Germinal center (tissue), 1 donor: ENCODE measurements at places on chromosomes 3 and 15.

- DNase-seq = no peak
Observed at GRCh38 chr3:159989973-159990846, 1.6 kb downstream of the IL12A start.

DNA sequence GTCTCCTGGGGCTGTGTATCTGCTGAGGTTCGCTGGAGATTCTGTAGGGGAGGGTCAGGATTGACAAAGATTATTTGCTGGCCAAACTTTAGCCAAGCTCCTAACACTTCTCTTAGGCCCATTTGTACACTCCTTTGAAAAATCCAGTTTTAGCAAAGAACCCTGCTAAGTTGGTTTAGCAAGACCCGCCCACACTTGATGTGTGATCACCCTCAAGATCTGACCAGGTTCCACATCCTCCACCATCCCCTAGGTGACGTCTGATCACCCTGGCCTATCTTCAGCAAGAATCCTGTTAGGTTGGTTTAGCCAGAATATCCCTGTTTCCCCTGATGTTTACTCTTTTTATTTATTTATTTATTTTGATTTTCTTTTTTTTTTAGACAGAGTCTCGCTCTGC, 14.8 kb upstream of the SLC35G2 start:
- DNase-seq = no peak

GRCh38 chr15:78454992-78455391, 17.0 kb downstream of the IREB2 start:
- DNase-seq = peak; percentile 23

GRCh38 chr3:13850161-13850945, 29.5 kb downstream of the WNT7A start:
- DNase-seq = no peak

GRCh38 chr3:155664925-155665695, 79.8 kb downstream of the PLCH1 start:
- DNase-seq = no peak
